Activated CD8-positive, alpha-beta memory T cell treated with anti-CD3 and anti-CD28 coated beads for 1 hour (primary cell): ENCODE measurements at places on chromosomes 5 and 9.

DNA sequence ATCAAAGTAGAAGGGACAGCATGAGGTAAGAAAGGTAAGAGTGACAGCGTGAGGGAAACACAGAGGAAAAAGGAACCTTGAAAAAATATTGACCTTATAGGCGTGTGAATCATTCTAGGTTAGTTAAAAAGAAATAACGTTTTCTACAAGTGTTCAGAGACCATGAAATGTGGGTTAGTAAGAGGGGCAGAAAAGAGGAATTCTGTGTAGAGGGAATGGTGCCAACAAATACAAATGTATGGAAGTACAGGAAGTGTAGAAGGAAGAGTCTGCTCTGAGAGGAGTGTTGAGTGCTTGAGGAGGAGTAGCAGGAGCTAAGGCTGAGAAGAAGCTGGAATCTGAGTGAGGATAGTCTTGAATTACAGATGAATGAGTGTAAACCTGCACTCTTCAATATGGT is 418.6 kb upstream of the RIOK2 start:
- DNase-seq = no peak

DNA sequence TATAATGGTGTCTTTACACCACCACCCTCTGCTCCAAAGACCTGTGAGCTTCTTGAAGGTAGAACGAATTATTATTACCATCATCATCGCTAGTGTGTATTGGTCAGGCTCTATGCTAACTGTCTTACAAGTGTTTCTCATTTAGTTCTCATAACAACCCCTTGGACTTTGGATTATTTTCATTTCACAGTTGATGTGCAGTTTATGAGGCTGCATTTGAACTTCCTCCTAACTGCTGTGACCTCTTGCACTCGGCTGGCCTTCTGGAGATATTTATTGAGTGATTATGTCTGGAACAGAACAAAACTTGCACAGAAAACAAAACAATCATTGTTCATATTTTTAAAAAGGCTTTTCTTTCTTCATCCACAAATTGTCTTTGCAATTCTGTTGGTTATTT is 306.3 kb upstream of the SGCD start:
- no peak for DNase-seq

DNA sequence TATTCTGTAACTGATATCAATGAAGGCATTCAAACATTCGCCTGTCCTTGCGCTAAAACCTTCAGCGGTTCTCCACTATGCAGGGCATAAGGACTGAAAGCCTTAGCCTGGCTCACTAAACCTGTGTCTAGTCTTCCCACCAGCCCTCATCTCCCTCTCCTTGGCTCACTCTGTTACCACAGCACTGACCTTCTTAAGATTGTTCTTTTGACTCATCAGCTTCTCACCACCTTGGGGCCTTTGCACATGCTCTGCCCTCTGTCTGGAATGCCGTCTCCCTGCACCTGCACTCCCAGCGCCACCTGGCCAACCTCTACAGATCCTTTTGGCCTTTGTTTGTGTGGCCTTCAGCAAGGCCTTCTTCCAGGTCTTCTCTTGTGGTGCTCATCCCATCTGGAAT is 131.8 kb upstream of the IER5L start:
- no peak for DNase-seq

DNA sequence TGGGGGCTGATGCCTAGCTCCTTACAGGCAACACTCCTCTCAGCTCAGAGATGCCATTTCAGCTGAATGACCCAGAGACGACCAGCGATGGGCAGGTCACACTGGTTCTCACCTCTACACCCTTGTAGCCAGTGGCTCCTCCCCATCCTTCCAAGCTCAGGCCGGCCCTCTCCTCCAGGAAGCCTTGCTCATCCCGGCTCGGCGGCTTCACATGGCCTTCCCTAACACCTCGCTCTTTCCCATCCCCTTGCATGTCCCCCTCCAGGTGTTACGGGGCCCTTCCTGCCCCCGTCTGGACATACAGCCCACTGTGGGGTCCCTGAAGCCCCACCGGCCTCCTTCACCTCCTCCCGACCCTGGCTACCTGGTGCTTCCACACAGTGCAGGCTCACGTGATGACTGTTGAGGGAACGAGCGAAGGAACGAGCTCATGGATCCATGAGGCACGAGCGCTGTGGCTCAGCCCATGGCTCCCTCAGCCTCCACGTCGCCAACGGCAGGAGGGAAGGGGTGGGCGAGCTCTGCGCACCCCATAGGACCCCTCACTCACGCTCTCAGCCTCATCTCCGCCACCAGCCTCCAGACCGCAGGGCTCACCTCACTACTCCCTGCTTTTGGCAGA is 45.7 kb downstream of the SARDH start:
- DNase-seq = no peak

DNA sequence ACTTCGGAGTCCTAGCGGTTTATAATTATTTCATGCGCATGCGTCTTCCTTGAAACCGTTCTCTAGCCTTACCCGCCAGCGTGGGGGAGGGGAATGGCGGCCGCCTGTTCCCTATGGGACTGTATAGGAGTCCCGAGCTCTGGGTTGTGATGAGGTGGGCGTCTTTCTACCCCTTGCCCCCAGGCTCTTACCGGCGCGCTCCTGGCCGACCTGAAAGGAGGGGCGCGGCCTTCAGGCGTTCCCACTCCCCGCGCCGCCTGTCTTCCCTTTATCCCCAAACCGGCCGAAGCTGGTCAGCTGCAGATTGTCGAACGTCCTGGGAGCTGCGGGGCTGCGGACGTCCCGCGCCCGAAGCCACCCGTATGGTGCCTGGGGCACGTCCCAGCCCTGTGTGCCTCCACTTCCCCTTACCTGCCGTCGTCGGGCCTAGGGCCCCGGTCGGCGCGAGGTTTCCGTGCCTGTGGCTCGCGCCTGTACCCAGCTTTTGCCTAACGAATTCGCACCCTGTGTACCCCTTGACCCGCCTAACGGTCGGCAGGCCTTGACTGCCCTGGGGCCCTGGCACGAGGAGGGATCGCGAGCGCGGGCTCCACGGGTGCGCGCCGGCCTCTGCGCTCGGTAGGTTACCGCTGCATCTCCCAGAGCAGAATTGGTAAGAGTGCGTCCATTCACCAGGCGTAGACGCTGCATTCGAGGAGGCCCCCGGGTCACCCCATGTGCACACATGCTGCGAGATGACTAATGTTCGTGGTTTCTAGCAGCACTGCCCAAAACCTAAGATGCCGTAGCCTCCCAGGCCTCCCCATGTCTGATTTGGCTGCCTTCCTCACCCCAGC is 653 bp upstream of the HNRNPH1 start:
- no peak for DNase-seq

GRCh38 chr5:166365164-166365563 is 1926.3 kb upstream of the WWC1 start:
- DNase-seq = no peak

DNA sequence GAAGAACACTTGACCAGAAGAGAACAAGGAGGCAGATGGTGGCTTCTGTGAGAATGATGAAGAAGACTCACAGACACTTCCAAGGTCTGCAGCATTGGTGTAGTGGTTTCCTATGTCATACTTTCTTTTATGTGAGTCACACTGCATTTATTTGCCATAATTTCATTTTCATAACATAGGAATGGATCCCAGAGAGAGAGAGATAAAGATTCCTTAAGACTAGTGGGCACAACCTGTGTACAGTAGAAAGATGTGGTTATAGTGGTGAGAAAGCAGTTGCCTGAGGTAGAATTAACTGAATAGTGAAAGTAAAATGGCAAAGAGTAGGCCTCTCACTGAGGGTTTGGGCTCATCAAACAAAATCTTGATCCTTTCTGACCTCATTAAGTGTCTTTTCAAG is 7.6 kb upstream of the CCDC152 start:
- DNase-seq = no peak

DNA sequence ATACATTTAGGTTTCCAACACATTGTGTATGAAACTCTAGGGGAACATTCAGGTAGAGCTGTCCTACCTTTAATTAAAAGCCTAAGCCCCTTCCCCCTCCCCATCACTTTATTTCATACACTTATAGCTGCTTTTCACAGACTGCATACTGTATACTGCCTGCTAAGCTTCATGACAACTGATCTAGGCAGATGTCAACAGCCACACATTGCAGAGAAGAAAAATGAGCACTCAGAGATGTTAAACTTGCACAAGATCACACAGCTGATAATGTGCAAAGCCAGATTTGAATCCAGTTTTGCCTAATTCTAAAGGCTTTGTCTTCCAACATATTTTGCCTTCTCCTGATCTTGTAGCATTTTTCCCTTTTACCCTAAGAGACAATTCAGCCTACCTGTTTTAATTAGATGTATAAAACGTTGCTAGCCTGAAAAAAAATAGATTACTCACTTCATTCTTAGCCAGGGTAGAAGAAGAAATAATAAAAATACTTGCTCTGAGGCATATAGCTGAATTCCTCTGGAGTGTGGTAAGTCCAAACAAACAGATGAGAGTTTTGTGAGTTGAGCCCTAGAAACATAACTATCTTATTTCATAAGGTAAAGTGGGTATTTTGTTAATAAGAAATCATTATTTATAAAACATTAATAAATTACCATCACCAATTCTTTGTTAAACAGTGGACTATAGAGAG is 56.9 kb upstream of the CAST start:
- no peak for DNase-seq

- DNase-seq = no peak
These were observed 64.8 kb upstream of the SPTLC1 start for GRCh38 chr9:92180002-92180400.

- DNase-seq = no peak
These were observed 94.6 kb downstream of the ALDH1A1 start for GRCh38 chr9:72858089-72858912.

- no peak for DNase-seq
These were observed 1890.7 kb upstream of the NUDT12 start for GRCh38 chr5:105453216-105453807.
